AG10803 (cell line): ENCODE measurements at places on chromosomes 4 and X.

DNA sequence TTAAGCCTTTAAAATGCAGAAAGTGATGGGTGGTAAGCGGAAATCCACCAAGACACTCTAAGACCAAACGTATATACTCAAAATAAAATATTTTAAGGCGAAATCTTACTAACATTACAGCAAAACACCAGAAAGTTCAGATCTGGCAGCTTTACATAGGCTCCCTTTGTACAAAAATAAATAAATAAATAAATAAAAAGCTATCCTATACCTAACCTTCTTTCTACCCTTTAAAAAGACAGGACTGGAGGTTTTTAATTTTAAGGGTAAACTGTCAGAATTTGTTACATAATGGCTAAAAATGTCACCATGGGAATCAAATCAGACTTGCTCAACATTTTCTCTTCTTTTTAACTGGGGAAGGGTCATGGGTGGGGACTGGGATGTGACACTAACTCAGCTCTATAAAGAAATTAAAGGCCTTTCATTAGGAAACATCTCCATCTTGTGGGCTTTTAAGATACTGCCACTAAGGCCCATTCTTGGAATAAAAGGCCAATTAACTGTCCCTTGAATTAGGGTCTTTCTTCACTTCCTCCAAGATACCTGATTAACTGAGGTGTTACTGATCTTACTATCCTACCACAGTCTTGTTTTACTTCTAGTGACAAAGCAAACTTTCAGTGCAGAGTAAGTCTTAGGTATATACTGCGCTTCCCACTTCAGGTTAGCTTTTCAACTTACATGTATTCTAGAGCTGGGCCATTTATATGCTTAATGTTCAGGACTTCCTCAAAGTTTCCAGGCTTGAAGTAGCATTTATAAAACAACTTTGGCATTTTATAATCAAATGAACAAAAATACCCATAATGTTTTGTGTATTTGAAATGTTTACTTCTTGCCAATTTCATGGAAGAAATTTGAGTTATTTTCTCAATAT lies 13.3 kb downstream of the HNRNPD start:
- DNase-seq = no peak

DNA sequence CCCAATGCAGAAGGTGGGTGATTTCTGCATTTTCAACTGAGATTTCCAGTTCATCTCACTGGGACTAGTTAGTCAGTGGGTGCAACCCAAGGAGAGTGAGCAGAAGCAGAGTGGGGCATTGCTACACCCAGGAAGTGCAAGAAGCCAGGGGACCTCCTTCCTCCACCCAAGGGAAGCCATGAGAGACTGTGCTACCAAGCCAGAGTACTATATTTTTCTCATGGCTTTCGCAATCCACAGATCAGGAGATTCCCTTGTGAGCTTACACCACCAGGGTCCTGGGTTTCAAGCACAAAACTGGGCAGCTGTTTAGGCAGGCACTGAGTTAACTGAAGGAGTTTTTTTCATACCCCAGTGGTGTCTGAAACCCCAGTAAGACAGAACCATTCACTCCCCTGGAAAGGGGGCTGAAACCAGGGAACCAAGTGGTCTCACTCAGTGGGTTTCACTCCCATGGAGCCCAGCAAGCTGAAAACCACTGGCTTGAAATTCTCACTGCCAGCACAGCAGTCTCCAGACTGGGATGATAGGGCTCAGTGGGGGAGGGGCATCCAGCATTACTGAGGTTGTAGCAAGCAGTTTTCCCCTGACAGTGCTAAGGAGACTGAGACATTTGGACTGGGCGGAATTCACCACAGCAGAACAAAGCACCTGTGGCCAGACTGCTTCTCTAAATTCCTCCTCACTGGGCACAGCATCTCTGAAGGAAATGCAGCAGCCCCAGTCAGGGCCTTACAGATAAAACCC lies 903.4 kb downstream of the TECRL start:
- no peak for DNase-seq

GRCh38 chrX:148020329-148020728 lies 39.2 kb downstream of the FMR1NB start:
- DNase-seq = no peak

GRCh38 chrX:74133156-74133796 lies 170.7 kb upstream of the ZCCHC13 start:
- peak; percentile 69 for DNase-seq

- no peak for DNase-seq
Observed at GRCh38 chr4:167109859-167110258, 124.4 kb downstream of the SPOCK3 start.

- DNase-seq = no peak
Observed at GRCh38 chr4:184620212-184620867, 28.9 kb downstream of the CASP3 start.

DNA sequence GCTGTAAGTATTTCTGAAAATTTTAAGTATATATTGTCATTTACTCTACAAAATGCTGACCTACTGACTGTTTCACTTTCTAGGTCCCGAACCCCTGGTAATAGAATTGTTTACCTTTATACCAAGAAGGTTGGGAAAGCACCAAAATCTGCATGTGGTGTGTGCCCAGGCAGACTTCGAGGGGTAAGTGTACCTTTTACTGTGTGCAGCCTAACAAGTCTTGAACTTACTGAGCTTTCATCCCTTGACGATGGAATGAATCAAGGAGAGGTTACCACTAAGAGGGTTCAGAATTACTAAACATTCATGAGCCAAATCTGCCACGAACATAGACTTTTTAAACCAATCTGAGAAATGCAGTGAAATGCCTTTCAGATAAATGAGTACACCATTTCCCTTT lies 1.6 kb downstream of the RPL34 start:
- no peak for DNase-seq

DNA sequence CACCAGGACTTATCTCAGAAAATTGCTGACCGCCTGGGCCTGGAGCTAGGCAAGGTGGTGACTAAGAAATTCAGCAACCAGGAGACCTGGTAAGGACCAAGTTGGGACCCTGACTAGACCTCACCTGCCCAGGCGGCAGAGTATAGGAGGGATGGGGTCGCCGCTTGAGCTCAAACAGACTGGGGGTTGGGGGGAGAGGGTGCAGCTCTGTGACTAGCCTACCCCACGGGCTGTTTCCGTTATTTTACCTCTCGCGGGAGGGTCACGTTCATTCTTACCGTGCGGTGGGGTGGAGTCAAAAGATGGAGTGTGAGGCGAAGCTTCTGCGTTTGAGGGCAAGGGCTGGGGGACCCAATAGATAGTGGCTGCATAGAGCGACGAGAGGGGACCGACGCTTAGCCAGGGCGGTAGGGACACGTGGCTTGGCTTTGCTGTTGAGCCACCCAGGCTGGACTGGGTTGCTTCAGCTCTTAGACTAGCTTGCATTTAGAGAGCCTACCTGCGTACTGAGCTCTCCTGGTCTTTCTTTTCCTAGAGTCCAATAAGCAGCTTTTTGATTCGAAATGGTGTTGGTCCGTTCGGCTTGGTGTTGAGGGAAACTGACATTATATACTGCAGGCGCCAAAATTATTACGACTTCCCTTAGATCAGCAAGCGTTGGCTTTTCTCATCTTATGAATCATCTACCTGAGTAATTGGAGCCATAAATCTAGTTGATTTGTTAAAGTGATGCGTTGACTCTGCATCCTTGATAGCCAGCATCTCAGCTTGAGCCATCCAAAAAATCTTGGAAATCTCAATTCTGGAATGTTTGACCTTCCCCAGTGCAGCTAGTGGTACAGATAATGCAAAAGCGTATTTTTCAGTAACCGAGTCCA lies 591 bp downstream of the PRPS1 start:
- DNase-seq = no peak

- DNase-seq = no peak
Observed at GRCh38 chrX:87679849-87680248, 162.2 kb downstream of the KLHL4 start.

GRCh38 chr4:123667496-123667895 lies 270.9 kb downstream of the SPRY1 start:
- peak; percentile 29 for DNase-seq

DNA sequence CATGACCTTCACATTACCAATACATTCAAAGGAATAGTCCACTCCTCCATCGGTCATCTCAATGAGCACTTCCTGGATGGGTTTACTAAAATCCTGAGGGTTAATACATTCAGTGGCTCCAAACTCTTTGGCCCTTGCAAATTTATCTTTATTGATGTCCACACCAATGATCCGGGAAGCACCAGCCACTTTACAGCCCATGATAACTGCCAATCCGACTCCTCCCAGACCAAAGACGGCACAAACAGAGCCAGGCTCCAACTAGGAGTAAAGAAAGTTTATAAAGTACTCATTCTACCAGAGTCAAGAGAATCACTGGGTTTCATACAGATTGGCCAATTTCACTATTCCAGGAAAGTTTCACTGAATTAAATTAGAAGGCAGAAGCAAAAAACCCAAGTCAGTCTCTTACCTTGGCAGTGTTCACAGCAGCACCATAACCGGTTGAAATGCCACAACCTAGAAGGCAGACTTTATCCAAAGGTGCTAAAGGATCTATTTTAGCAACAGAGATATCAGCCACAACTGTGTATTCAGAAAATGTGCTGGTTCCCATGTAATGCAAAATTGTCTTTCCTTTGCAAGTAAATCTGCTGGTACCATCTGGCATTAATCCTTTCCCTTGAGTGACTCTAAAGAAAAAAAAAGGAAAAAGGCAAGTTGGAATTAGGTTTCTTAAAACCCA lies 12.2 kb downstream of the ADH5 start:
- no peak for DNase-seq

DNA sequence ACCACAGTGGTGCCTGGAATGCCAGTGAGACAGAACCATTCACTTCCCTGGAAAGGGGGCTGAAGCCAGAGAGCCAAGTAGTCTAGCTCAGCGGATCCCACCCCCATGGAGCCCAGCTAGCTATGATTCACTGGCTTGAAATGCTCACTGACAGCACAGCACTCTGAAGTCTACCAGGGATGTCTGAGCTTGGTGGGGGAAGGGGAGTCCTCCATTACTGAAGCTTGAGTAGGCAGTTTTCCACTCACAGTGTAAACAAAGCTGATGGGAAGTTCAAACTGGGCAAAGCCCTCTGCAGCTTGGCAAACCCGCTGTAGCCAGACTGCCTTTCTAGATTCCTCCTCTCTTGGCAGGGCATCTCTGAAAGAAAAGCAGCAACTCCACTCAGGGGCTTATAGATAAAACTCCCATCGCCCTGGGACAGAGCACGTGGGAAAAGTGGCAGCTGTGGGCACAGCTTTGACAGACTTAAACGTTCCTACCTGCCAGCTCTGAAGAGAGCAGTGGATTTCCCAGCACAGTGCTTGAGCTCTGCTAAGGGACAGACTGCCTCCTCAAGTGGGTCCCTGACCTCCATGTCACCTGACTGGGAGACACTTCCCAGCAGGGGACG lies 32.0 kb downstream of the NAP1L2 start:
- DNase-seq = no peak

DNA sequence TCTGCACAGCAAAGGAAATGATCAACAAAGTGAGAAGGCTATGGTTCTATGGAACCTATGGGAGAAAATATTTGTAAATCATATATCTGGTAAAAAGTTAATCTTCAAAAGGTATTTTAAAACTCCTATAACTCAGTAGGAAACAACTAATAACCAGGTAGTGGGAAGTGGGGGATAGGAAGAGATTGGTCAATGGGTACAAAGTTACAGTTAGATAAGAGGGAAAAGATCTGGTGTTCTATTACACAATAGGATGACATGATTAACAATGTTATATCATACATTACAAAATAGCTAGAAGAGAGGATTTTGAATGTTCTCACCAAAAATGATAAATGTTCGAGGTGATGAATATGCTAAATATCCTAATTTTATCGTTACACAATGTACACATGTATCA lies 46.3 kb downstream of the NDNF start:
- no peak for DNase-seq

DNA sequence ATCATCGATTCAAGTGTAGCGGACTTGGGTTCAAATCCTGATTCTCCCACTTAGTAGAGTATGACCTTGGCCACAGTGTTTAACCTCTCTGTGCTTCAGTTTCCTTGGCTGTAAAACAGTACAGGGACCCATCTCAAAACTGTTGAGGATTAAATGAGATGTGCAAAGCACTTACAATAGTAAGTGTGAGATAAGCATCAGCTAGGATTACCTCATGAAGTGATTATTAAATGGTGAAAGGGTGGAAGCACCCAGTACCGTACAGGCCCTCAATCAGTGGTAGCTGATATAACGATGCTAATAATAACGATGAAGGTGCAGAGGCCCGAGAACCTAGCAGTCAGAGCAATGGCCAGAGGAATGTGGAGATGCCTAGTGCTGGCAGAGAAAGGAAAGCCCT lies 45.1 kb downstream of the PRPS1 start:
- DNase-seq = no peak

GRCh38 chrX:148530464-148531077 lies 30.2 kb downstream of the AFF2 start:
- DNase-seq = peak; percentile 29

GRCh38 chr4:149841686-149842085 lies 26.0 kb upstream of the IQCM start:
- DNase-seq = peak; percentile 24

DNA sequence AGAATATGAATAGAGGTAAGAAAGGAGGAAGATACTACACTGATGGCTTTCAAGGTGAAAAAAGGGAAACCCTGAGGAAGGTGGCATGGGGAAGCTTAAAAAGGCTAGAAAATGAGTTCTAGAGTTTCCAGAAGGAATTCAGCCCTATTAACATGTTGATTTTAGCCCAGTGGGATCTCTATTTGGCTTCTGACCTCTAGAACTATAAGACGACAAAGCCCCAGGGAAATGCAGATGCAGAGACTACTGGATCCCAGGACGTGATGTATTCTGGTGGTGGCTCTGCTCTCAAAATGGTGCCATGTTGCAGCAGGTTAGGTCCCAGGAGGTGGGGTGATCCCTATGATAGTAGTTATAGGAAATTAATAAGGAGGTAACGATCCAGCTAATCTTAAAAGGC lies 120.4 kb downstream of the TMA16 start:
- no peak for DNase-seq

GRCh38 chr4:44446191-44446590 lies 2.4 kb downstream of the KCTD8 start:
- DNase-seq = no peak

GRCh38 chr4:82809619-82810018 lies 11.0 kb upstream of the SCD5 start:
- DNase-seq = no peak

GRCh38 chr4:113739197-113739596 lies 22.3 kb downstream of the CAMK2D start:
- no peak for DNase-seq

DNA sequence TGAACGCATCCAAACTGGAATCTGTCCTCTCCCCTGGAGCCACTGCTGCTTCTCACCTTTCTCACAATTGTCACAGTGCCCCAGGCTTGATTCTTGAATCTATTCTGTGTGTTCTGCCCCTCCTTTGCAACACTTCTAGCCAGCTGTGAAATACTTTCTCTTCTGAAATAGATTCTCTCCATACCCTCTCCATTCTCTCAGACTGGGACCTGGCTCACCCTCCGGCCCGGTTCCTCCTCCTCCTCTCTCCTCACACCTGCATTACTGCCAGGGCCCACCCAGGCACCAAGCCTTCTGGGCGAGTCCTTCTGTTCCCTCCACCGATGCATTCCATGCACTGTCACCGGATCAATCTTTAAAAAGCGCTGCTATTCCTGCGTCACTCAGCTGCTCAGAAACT lies 336.1 kb downstream of the UNC5C start:
- no peak for DNase-seq
